ENCODE measurements at places on chromosomes 7 and 10.

DNA sequence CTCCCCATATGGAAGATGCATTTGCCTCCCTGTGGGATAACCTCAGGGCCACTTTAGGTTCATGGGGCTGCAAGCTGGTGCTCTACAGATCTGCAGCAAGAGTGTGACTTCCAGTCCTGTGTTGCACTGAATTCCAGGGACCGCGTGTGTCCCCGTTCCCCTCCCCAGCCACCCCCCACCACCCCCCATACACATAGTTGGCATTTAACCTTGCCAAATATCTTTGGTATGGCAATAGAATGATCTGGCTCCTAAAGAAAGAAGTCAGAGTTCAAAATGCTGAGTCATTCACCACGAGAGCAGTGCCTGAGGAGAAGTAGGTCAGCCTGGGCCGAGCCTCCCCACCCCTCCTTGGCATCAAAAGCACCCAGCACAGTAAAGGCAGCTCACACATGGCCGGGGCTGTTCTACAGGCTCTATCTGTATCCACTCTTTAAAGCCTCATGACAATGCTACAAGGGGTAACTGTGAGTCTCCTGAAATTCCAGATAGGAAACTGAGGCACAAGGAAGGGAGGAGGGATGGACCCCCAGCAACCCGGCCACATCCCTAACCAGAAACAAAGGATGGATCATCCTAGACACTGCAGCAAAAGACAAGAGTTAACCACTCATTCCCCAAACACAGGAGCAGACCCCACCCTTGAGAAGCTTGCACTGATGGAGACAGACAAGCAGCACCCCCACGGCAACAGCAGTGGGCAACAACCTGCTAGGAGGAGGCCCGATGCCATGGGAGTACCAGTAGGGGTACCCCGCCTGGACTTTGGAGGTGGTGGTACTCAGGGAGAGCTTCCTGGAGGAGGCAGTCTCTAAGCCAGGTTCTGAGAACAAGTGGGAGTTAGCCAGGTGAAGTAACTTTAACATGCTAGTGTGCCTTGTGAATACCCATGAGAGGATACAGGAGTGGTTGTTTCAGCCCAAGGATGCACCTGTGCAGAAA, 70.3 kb upstream of the NANOS1 start:
- DNase-seq, result peak; percentile 62

DNA sequence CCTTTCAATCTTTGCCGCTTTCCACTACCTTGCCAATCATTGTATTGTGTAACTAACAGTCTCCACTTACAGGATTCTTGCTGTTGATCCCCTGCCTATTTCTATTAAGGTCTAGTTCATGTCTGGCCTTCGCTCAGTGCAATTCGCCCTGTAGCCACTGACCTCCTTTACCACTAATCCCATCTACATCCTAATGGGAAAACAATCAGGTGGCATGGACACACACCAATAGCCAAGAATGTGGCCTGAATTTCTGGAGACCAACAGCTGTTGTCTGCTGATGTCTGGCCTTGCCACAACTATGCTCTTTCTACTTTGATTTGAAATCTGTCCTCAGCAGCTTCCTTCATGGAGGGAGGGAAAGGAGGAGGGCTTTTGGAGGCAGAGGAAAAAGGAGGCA, 546.2 kb downstream of the SORCS3 start:
- DNase-seq, result no peak

GRCh38 chr10:76451911-76452310, 1020.5 kb downstream of the LRMDA start:
- DNase-seq, result no peak

- DNase-seq, result no peak
Observed at GRCh38 chr7:45033261-45033930, 33.4 kb downstream of the CCM2 start.

- DNase-seq, result no peak
Observed at GRCh38 chr7:140684066-140684950, 11.6 kb downstream of the ADCK2 start.

- DNase-seq, result no peak
Observed at GRCh38 chr7:105734233-105734632, 142.2 kb downstream of the ATXN7L1 start.

Data from fibroblast of pulmonary artery (primary cell).